Bone marrow (tissue), 2 donors: ENCODE measurements at places on chromosomes 16 and 17.

- DNase-seq = no peak
Measured at GRCh38 chr16:65964752-65965151, 401.7 kb upstream of the CDH5 start.

DNA sequence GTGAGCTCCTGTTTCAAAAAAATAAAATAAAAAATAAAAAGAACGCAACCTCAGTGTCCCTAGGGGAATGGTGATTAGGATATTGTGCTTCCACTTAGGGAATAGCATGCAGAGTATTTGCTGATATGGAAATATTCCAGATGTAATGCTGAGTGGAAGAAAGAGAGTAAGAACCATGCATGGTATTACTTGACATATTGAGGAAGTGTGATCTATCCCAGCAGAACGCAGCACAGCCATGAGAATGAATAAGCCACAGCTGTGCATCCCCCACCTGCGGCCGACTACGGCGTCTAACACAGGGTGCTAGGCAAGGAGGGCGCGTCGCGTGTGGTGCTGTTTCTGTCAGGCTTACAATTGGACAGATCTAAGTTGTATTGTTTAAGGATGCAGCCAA lies 49.5 kb downstream of the FOXK2 start:
- no peak for DNase-seq

DNA sequence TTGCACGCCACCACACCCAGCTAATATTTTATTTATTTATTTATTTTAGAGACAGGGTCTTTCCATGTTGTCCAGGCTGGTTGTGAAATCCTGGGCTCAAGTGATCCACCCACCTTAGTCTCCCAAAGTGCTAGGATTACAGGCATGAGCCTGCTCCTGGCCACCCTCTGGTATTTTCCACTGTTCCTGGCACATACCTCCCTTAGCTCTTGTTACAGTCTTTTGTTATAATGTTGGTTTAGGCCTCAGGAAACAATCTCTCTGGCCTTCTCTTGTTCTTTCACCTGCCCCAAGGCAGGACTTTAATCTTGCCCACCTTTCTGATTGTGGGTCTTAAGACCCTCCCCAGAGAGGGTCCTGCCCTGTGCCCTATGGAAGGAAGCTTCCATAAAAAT lies 3.6 kb upstream of the CYTH1 start:
- no peak for DNase-seq

- no peak for DNase-seq
Measured at GRCh38 chr17:27506348-27507218, 50.3 kb downstream of the KSR1 start.

- no peak for DNase-seq
Measured at GRCh38 chr17:72775919-72776318, 316.6 kb downstream of the SLC39A11 start.

DNA sequence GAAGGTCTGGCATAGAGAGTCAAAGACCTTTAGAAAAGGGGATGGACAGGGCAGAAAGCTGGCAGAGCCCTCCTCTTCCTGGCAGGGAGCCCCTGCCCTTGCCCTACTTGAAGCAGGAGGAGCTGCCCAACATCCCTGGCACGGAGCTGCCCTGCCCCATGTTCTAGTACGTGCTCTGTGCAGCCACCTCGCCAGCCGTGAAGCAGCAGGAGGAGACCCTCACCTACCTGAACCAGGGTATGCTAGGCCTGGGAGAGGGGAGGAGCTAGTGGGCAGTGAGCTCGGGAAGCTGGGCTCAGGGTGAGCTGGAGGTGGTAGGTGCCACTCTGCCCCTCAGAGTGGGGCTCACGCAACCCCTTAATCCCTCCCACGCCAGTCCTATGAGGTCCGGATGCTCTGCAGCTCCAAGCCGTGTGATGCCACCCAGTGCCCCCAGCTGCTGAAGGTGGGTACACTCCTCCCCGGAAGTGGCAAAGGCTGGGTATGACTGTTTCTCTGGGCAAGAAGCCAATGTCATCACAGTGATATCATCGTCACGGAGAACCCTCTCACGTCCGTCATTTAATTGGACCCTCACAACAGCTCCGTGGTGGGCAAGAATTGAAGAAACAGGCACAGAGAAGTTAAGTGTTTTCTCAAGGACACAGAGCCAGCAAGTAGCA lies 12.7 kb upstream of the STAC2 start:
- DNase-seq = peak; percentile 54

DNA sequence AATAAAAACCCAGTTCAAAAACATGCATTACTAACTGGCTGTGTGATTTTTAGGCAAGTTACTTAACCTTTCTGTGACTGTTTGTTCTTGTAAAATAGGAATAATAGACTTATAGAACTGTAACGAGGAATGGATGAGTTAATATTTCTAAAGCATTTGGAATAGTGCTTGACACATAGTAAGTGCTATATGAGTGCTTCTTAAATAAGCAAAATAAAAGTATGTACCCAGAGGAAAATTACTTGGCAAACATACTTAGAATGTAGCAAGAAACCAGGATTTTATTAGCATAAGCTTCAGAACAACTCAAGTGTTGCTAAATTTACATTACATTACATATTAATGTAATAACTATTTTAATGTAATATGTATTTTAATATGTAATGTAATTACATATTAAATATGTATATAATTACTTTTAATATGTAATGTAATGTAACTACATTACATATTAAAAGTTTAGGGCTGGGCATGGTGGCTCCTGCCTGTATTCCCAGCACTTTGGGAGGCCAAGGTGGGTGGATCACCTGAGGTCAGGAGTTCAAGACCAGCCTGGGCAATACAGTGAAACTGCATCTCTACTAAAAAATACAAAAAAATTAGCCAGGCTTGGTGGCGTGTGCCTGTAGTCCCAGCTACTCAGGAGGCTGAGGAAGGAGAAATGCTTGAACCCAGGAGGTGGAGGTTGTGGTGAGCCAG lies 14.2 kb downstream of the NFAT5 start:
- no peak for DNase-seq

GRCh38 chr17:47252766-47253512 lies 688 bp upstream of the ITGB3 start:
- DNase-seq = no peak

- DNase-seq = no peak
Measured at GRCh38 chr16:4539716-4540284, 1.2 kb upstream of the CDIP1 start.

DNA sequence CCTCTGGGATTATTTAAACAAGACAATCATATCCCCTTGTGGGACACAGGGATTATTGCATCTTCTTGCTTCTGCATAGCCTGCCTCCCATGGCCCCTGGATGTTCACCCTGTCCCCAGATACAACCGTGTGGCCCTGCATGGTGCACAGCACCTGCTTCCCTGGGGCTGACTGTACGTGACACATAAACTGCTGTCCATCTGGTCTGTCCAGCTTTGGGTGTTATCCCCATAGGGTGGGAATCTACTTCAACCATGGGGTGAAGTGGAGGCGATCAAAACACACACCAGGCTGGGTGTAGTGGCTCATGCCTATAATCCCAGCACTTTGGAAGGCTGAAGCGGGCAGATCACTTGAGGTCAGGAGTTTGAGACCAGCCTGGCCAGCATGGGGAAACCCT lies 138.8 kb downstream of the XYLT1 start:
- DNase-seq = no peak

DNA sequence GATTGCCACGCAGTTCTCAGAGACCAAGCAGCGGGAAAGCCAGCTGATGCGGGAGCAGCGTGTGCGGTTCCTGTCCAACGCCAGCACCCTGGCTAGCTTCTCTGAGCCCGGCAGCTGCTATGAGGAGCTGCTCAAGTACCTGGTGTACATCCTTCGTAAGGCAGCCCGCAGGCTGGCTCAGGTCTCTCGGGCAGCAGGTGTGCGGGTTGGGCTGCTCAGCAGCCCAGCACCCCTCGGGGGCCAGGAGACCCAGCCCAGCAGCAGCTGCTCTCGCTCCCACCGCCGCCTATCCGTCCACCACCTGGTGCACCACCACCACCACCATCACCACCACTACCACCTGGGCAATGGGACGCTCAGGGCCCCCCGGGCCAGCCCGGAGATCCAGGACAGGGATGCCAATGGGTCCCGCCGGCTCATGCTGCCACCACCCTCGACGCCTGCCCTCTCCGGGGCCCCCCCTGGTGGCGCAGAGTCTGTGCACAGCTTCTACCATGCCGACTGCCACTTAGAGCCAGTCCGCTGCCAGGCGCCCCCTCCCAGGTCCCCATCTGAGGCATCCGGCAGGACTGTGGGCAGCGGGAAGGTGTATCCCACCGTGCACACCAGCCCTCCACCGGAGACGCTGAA lies 15.2 kb downstream of the CACNA1G start:
- no peak for DNase-seq
